Stimulated activated CD8-positive, alpha-beta memory T cell treated with anti-CD3 and anti-CD28 coated beads, Interleukin-4, amount 100 ng/mL, for 1 hour (primary cell): ENCODE measurements at places on chromosomes 5 and 9.

DNA sequence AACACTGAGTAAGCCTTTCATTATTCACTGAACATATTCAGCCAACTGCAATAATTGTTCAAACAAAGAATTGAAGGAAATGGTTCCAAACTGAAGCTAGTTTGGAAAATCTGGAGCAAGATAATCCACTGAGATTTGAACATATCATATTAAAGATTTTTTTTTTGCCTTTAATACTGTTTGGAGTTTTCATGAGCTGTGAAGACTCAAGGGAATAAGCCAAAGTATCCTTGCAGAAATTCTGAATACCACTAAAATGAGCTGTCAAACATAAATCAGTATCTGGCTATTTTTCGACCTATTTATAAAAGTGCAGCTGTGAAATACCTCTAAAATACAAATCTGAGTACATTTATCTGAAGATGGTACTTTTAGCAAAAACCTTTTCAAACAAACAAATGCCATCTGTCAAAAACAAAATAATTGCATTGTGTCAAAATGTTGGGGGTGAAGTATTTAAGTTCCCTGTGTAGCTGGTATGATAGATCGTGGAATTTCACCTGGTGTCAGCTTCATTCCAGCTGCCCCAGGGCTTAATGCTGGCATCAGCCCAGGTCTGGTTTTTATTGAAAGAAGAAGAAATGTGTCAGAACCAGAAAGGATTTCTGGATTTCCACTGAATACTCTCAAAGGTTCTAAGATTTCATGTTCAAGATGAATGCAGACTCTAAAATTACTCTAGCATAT, 149.0 kb upstream of the GRAMD2B start:
- no peak for DNase-seq

GRCh38 chr5:122943050-122943698, 93.4 kb downstream of the PPIC start:
- no peak for DNase-seq

- DNase-seq = no peak
Observed at GRCh38 chr5:32833663-32834062, 122.5 kb downstream of the NPR3 start.

DNA sequence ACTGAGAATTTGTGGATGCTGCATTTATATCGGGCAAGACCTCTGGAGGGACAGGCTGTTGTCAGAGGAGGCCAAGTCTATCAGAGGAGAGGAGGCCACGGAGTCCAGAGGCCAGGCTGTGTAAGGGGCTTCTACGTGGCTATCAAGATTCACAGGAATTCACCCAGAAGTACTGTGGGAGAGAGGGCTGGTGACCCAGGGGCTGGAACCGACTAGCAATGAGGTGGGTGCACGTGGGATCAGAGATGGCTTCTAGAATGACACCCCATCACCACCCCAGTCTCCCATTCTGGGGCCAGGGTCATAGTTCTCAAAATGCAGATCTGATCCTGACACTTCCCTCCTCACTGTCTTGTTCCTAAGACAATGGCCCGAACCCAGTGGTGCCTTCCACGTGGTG, 61.2 kb upstream of the PHYKPL start:
- no peak for DNase-seq

GRCh38 chr5:173457482-173457881, 129.3 kb upstream of the STC2 start:
- no peak for DNase-seq

- no peak for DNase-seq
Observed at GRCh38 chr5:175535796-175536195, 57.4 kb downstream of the SFXN1 start.

DNA sequence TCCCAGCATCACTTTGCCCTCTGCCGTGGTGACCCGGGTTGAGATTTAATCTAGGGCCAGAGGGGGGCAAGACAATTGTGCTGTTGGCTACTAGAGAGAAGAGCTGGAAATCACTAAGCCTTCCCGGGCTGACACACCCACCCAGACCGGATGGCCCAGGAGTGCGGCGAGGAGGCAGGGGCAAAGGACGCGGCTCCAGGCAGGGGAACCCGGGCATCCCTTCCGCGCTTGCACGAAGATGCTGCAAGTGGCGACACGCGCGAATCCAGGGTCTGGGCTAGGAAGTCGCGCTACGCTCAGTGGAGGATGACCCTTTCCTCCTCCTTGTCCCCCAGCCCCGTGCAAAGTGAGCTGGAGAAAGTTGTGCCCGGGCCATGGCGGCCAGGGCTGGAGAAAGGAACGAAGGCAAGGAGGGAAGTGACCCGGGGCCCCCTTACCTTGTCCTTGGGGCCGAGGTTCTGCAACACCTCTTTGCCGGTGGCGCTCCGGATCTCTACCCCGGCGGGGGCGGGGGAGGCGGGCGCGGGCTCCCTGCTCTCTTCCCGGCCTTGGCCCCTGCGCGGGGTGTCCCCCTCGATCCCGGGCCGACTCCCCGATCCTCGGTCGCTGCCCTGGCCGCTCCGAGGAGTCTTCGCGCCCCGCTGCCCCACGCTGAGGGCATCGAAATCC, 693 bp downstream of the DPYSL3 start:
- no peak for DNase-seq

- DNase-seq = no peak
Observed at GRCh38 chr5:89493414-89493813, 610.4 kb upstream of the MEF2C start.

DNA sequence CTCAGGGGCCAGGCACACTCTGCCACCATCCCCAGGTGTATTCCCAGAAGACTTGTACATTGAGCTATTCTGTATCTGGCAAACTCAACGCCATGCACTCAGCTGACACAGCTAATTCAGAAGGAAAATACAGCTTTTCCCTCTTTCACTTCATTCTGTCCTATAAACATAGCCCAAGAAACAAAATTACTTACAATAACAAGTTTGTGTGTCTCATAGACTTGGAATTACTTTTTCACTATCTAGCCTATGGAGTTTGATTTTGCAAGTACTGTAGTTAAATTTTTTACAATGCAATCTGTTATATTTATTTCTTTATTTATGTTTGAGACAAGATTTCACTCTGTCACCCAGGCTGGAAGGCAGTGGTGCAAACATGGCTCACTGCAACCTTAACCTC, 125.1 kb upstream of the KLF9 start:
- DNase-seq = no peak

DNA sequence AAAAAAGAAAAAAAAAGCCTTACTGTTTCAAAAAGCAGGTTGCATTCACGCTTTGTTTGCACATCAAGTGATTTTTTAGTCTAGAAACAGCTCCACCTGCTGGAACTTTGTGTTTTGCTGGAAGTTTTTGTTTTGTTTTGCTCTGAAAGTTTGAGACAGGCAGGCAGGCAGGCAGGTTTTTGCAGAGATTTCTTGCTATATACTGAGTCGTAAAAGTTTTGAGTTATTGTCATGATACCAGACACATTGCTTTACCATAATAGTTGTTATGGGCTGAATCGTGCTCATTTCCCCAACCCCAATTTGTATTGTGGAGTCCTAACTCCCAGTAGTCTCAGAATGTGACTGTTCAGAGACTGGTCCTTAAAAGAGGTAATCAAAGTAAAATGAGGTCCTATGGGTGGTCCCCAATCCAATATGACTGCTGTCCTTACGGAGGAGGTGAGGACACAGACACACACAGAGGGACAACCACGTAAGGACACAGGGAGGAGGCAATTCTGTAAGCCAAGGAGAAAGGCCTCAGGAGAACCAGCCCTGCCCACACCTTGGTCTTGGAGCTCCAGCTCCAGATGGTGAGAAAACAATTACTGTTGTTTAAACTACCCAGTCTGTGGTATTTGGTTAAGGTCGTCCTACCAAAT, 20.9 kb downstream of the OR2Y1 start:
- no peak for DNase-seq

GRCh38 chr5:83549674-83550073, 78.1 kb downstream of the VCAN start:
- no peak for DNase-seq

- no peak for DNase-seq
Observed at GRCh38 chr5:81177061-81177460, 56.1 kb upstream of the CKMT2 start.

- no peak for DNase-seq
Observed at GRCh38 chr9:130110596-130111021, 56.9 kb downstream of the GPR107 start.

- no peak for DNase-seq
Observed at GRCh38 chr9:86046930-86047341, 52.4 kb downstream of the GOLM1 start.

- no peak for DNase-seq
Observed at GRCh38 chr9:75130172-75130571, 41.9 kb downstream of the OSTF1 start.

DNA sequence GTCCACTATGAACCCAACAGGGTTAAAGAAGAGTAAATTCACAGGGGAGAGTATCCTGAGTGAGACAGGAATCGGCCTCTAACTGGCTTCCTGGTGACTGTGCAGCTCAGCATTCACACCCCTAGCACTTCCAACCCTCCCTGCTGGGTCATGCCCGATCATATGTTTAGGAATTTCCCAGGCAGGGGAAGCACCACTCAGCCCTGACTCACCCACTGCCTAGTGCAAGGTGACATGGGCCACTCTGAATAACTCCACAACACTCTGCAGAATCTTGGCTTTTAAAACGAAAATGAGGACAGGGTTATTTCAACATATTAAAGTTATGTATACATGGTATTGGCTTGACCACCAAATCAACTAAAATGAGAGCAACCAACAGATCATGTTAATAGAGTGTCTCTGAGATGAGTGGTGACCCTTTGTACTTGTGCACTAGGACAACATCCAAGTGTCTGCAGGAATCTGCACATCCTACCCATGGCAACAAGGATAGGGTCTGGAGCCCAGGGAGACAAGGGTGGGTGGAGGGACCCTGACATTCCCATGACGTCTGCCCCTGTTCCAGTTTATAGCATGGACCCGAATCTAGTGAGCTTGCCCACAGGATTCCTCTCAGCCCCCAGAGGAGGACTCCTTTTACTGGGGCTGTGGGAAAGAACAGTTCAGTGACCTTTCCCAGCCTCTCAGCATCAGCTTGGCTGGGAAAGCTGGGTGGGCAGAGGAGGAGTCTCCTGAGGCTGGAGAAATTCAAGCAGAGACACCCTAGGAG, 485.8 kb downstream of the SEMA5A start:
- DNase-seq = no peak

DNA sequence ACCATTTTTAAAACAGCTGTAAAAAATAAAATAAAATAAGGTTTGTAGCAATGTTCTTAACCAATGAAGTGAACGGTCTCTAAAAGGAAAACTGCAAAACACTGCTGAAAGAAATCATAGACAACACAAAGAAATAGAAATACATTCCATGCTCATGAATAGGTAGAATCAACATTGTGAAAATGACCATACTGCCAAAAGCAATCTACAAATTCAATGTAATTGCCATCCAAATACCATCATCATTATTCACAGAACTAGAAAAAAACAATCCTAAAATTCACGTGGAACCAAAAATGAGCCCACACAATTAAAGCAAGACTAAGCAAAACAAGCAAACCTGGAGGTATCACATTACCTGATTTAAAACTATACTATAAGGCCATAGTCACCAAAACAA, 67.6 kb upstream of the RGMB start:
- DNase-seq = no peak
